ENCODE measurements at places on chromosomes 4 and X.

DNA sequence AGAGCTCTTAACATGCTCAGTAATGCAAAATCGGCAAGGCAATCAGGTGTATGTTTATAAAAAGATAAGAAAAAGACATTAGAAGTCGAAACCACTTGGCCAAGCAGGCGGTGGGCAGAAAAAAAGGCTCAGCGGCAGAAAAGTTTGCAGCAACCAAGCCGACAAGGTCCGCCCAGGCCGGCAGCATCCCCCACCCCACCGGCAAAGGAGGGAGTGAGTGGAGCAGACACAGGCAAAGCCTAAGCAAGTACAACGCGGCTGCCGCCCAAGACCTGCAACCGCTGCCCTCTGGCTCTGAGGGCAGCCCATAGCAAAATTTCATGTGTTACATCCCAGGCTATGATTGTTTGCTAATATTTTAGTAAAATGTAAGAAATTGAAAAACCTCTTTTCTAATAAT lies 125.4 kb upstream of the ZCCHC13 start:
- no peak for DNase-seq

- DNase-seq, result no peak
Measured at GRCh38 chr4:103478734-103479133, 241.1 kb downstream of the TACR3 start.

DNA sequence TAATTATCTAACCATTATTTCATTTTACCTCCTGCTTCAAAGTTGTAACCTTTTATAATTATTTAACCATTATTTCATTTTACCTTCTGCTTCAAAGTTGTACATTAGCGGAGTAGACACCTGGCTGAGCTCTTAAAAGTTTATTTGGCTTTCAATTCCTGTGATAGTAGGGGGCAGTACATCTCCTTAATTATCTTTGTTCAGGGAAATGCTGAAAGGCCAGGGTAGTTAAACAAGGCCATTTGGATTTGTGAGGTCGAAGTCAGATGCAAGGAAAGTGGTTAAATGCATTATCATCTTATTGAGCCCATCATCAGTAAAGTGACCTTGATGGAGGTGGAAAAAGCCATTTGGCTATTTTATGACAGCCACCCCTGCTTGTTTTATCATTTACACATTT lies 210.6 kb downstream of the TENM3 start:
- no peak for DNase-seq

DNA sequence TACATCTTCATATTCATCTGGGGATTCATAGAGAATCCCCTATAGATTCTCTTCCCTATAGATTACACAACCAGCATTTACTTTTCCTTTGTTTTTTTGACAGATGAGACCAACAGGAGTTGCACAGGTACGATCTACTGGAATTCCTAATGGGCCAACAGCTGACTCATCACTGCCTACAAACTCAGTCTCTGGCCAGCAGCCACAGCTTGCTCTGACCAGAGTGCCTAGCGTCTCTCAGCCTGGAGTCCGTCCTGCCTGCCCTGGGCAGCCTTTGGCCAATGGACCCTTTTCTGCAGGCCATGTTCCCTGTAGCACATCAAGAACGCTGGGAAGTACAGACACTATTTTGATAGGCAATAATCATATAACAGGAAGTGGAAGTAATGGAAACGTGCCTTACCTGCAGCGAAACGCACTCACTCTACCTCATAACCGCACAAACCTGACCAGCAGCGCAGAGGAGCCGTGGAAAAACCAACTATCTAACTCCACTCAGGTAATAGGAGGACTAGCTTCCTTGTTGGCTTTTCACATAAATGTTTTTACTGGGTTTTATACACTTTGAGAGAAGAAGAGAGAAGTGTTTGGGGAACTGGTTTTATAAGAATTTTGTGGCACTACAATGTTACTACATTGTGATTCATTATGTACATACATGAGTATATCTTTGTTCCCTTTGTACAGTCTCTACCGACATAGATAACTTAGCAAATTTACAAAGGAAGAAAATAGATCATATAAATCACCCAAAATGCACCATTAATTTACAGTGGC lies 137.2 kb downstream of the DIPK2B start:
- no peak for DNase-seq

GRCh38 chr4:163201358-163201757 lies 34.7 kb upstream of the NAF1 start:
- no peak for DNase-seq

GRCh38 chrX:40005292-40006011 lies 92.3 kb downstream of the BCOR start:
- no peak for DNase-seq

DNA sequence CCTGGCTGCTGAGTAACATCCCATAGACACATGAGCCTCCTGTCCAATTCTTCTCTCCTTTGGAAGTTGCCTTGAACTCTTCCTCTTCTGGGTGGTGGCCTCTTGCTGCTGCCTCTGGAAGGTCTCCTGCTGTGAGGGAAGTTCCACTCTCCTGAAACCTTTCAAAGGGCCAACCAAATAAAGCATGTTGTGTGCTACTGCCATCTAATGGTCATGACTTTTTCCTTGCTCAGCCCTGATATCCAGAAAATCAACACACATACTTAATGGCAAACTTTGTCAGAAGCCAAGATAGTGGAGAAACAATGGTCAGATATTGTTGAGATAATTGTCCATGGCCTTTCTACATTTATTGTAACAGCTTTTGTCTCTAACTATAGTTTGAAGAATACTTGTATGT lies 19.1 kb upstream of the ZXDA start:
- no peak for DNase-seq

DNA sequence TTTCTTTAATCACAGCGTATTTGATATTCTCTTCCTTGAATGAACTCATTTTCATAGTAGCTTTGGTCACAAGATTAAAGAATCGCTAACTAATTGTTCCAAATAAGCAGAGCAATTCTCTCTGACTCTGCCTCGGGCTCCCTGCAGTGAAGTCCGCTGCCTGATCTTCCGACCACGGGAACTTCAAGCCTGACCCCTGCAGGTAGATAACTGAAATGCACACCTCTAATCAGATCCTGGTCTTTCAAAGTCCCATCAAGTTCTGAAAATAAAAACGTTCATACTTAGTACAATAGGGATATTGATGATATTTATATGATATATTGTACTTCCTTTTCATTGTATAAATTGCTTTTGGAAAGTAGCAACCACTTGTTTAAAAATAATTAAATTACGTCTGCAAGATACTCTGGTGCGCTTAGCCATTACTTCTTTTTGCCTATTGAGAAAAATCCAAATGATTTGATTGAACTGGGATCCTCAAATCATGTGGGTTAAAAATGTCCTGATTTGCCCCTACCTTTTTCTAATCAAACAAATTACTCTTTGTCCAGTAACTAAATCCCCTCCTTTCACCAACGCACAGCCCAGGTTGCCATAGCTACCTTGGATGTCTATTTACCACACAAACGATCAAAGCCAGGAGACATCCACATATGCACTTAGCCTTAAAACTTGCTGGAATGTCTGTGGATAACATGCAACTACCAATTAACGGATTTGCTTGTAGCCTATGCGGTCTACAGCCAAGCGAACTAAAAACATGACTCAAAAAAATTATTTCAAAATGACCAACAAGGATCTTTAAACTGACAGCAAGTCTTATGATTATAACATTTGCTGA lies 4.2 kb downstream of the MID1 start:
- no peak for DNase-seq
